ENCODE measurements at places on chromosomes 5 and 9. TPM values are rescaled to one million over a fixed set of nuclear protein-coding genes. Genes with fewer than 3 reads are reported as not detected.
A peak's percentile ranks its signal among the peaks of the same experiment; 100 is the strongest.

DNA sequence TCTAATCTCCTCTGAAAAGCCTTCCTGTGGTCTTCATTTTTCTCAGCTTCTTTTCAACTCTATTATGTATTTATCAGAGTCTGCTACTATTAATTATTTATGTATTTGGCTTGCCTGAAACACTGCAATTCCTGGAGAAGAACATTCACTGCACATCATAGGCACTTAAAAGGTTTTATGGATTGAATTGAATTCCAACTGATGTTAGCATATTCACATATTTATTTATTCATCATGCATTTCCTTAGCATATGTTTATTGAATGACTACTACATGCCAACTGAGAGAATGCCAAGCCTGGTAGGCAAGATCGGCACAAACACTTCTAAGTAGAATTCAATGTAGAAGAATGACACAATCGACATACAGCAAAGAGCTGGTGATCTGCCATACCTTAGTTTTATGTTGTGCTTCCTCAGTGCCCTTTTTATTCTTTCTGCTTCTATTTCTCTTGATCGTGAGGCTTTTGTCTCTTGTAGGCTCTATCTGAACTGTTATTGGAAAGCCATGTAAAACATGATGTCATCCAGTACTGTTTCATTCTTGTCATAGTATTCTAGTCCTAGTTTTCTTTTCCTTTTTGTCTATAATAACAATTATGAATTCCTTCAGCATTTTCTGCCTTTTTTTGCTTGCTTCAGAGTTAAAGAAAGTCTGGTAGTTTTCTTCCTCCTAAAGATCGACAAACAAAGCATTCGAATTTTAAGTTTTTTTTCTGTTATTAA is 454.2 kb downstream of the TLE4 start:
- H3K27ac ChIP-seq: no peak overlapping the region
- H3K36me3 ChIP-seq: no peaks in the 10 kb centered on the region
- H3K4me3 ChIP-seq: no peak overlapping the region
- DNase-seq: no peak
- no peaks in the 10 kb centered on the region for H3K27me3 ChIP-seq

GRCh38 chr5:24005384-24005783 is 498.0 kb downstream of the PRDM9 start:
- no peak overlapping the region for H3K27ac ChIP-seq
- no peaks in the 10 kb centered on the region for H3K4me1 ChIP-seq
- DNase-seq: no peak
- H3K27me3 ChIP-seq: no peaks in the 10 kb centered on the region
- H3K36me3 ChIP-seq: no peaks in the 10 kb centered on the region

GRCh38 chr5:168299372-168299771 is 7.9 kb downstream of the WWC1 start:
- no peaks in the 10 kb centered on the region for H3K36me3 ChIP-seq
- H3K27me3 ChIP-seq: no peaks in the 10 kb centered on the region
- H3K27ac ChIP-seq: no peak overlapping the region
- no peak for DNase-seq
- H3K4me1 ChIP-seq: no peaks in the 10 kb centered on the region

DNA sequence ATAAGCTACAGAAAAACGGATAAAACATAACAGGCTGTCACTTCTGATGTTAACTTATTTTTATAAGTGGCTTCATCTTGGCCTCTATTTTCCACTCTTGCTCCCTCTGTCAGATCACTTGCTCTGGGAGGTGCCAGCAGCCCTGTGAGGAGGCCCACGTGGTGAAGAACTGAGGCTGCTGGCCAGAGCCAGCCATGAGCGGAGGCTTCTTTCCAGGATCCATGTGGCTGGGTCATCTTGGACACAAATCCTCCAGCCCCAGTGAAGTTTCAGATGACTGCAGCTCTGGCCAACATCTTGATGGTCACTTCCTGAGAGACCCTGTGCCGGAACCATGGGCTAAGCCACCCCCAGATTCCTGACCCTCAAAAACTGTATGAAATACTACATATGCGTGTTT is 7.5 kb upstream of the CMBL start:
- no peaks in the 10 kb centered on the region for H3K4me1 ChIP-seq
- no peaks in the 10 kb centered on the region for H3K36me3 ChIP-seq
- no peak for DNase-seq
- no peak overlapping the region for H3K4me3 ChIP-seq

DNA sequence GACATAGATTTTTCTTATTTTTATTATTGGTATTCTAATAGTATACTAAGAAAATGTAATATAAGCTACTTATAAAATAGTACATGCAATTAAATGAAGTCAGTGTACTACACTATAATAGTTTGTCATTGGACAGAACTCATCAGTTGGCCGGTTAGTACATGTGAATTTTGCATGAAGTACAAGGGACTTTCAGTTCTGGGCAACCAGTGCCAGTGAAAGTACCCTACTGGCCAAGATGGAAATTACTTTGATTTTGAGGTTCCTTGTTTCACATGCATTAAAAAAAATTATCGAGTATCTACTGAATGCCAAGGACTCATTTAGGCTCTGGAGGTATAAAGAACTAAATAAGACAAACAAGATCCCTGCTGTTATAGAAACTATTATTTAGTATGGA is 213.4 kb upstream of the ELL2 start:
- no peak overlapping the region for H3K27ac ChIP-seq
- no peaks in the 10 kb centered on the region for H3K36me3 ChIP-seq
- H3K4me3 ChIP-seq: no peak overlapping the region
- no peak for DNase-seq

DNA sequence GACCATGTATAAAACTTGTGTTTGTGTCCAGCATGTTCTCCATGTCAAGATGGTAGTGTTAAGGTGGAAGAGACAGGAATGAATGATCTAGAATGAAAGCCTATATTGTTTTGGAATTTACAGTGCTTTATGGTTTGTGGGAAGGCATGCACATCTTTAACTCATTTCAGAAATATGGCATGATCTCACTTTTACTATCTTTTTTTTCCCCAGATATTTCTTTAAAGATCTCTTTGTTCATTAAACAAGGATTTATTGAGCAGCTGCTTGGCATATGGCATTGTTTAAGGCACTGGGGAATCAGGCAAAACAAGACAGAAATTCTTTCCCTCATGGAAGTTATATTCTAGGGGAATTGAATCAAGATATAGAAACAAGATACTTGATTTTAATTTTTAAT is 51.7 kb downstream of the SLC12A2 start:
- no peaks in the 10 kb centered on the region for H3K4me1 ChIP-seq
- H3K27me3 ChIP-seq: no peaks in the 10 kb centered on the region
- peaks cover 2% of the 10 kb centered on the region for H3K36me3 ChIP-seq
- DNase-seq: no peak
- H3K27ac ChIP-seq: no peak overlapping the region

DNA sequence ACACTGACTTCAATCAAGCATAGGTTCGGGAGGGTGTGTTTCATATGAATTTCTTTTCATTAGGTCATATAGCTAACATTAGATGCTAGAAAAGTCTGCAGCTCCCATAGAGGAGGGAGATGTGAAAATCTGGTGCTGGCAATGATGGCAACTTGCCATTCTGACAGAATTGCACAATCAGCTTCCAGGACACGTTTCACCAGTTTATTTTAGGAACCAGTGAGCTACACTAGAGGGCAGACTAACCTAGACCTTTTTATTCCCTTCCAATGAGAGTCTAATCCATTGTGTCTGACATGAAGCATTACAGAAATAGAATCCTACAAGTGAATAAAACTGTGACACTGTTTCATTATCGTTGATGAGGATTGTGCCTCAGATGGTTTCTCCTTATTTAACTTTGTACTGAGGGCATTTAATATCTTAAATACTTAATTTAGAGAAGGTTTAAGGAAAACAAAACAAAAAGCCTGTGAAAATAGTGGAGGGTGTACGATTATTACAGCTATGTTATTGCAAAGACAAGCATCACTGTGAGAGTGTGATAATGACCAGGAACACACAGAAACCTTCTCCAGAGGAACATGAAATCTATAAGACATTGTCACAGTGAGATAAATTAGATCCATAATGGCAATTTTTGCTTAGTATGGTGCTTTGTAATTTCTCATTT is 363.3 kb upstream of the RPS23 start:
- no peaks in the 10 kb centered on the region for H3K27me3 ChIP-seq
- peak overlapping the region; percentile 61 for H3K27ac ChIP-seq
- H3K4me1 ChIP-seq: peaks cover 11% of the 10 kb centered on the region
- H3K36me3 ChIP-seq: no peaks in the 10 kb centered on the region
- DNase-seq: peak; percentile 64

GRCh38 chr9:4494806-4495205 is 4.5 kb downstream of the SLC1A1 start:
- H3K4me3 ChIP-seq: no peak overlapping the region
- no peak overlapping the region for H3K27ac ChIP-seq

DNA sequence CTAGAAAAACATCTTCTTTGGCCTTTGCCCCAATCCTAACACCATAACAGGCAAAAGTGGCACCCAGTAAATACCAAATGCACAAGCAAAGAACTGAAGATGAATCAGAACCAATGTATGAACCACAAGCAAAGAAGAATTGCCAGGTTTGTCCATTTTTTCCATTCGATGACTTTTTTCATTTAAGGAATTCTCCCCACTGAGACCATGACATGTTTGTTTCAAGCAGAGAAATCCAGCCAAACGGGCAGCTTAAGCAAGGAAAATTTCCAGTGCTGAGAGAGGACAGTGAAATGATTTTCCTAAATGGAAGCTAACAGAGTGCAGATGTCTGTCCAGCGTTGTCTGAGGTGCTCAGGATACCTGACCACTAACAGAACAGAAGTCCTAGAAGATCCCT is 203.7 kb downstream of the ADAMTS12 start:
- H3K4me3 ChIP-seq: no peak overlapping the region
- no peaks in the 10 kb centered on the region for H3K27me3 ChIP-seq

GRCh38 chr9:69951411-69951810 is 92.2 kb upstream of the MAMDC2 start:
- H3K4me3 ChIP-seq: no peak overlapping the region
- H3K4me1 ChIP-seq: no peaks in the 10 kb centered on the region
- H3K27ac ChIP-seq: no peak overlapping the region
- H3K36me3 ChIP-seq: no peaks in the 10 kb centered on the region
- DNase-seq: no peak

- H3K36me3 ChIP-seq: no peaks in the 10 kb centered on the region
- no peak overlapping the region for H3K27ac ChIP-seq
- H3K4me3 ChIP-seq: no peak overlapping the region
- DNase-seq: no peak
Measured at GRCh38 chr5:39829441-39829840, 404.7 kb upstream of the DAB2 start.

DNA sequence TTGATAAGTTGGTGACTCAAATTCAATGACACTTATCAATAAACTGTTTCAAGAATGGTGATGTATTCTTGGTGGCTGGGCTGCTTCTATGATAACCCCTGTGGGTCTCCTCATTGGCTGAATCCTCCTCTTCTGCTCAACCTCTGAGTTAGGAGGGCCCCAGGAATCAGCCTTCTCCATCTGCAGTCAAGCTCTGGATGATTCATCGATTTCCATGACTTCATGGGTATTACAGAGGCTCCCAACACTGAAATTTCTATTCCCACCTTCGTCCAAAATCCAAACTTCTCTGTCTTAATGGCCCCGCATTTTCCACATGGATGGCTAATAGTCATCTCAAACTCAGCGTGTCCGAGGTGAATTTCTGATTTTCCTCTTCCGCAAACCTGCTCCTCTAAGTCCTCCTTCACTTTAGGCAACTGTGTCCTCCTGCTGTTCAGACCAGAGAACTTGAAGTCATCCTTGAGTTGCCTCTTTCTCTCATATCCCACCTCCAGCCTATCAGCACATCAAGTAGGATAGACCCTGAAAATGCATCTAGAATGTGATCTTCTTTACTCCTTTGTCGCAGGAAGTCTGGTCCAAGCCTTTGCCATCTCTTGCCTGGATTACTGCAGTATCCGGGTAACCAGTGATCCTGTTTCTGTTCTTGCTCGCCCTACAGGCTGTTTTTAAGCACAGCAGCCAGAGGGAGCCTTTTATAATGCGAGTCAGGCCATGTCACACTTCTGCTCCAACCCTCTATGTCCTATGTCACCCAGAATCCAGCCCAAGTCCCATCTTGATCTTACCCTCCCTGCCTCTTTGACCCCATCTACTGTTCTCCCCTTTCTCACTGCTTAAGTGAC is 41.4 kb upstream of the IL7R start:
- no peak overlapping the region for H3K4me3 ChIP-seq
- H3K36me3 ChIP-seq: no peaks in the 10 kb centered on the region
- H3K27ac ChIP-seq: no peak overlapping the region
- no peaks in the 10 kb centered on the region for H3K4me1 ChIP-seq
- no peaks in the 10 kb centered on the region for H3K27me3 ChIP-seq

- H3K36me3 ChIP-seq: no peaks in the 10 kb centered on the region
- H3K27me3 ChIP-seq: no peaks in the 10 kb centered on the region
- no peak overlapping the region for H3K4me3 ChIP-seq
- H3K4me1 ChIP-seq: no peaks in the 10 kb centered on the region
- H3K27ac ChIP-seq: no peak overlapping the region
Measured at GRCh38 chr5:65338606-65339151, 143.0 kb downstream of the ADAMTS6 start.

- H3K27ac ChIP-seq: peak overlapping the region; percentile 7
- H3K27me3 ChIP-seq: no peaks in the 10 kb centered on the region
- H3K36me3 ChIP-seq: no peaks in the 10 kb centered on the region
- no peak for DNase-seq
Measured at GRCh38 chr9:114238891-114239875, 83.7 kb upstream of the ORM1 start.

DNA sequence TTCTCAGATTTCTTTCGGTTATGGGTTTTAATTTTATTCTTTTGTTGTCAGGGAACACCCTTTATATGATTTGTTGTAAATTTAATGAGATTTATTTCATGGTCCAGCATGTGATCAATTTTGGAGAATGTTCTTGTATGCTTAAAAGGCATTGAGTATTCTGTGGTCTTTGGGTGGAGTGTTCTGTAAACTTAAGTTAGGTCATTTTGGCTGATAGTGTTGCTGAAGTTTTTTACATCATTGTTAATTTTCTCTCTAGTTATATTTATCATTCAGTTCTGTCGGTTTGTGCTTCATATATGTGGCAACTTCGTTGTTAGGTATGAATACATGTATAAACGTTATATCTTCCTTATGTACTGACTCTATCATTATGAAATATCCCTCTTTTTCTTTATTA is 55.5 kb downstream of the NIPBL start:
- H3K4me3 ChIP-seq: no peak overlapping the region
- no peak overlapping the region for H3K27ac ChIP-seq
- H3K27me3 ChIP-seq: no peaks in the 10 kb centered on the region
- peaks cover 47% of the 10 kb centered on the region for H3K4me1 ChIP-seq
- DNase-seq: no peak

The NUTM2F gene
- total RNA-seq: not detected

The CER1 gene
- total RNA-seq: not detected

The SLC27A6 gene
- total RNA-seq: 0.21 TPM

The RHOBTB3 gene
- total RNA-seq: 71.2 TPM

The ALDH7A1 gene
- total RNA-seq: 17.6 TPM

The PHF24 gene
- total RNA-seq: 0.27 TPM

Measured in thoracic aorta (tissue), 2 donors.